Kasumi-1 (cell line): ENCODE measurements at places on chromosomes 11 and 22.
A peak's percentile ranks its signal among the peaks of the same experiment; 100 is the strongest.

DNA sequence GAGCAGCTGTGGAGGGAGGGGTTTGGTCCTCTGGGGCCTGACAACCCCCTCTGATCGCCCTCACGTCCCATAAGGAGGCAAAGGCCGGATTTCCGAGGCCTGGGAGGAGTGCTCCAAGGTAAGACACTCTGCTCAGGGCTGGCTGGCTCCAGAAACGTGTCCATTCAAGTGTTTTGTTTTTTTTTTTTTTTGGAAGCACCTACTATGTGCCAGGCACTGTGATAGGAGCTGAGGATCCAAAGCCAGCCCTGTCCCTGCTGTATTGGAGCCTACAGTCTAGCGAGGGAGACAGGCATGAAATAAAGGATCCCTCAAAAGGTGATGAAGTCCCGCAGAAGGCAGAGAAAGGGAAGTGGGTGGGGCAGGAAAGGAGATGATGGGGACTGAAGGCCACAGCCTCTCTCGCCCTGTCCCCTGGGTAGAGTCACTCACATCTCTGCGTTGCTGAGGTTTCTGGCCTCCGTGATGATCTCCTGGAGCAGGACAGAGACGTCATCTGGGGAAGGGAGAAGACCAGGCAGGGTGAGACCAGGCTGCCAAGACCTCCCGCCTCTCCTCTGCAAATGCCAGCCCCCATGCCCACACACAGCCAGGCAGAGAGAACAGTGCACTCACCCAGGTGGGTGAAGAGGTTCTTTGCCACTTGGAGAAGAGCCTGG is 89.2 kb downstream of the PDE2A start:
- no peak for DNase-seq

DNA sequence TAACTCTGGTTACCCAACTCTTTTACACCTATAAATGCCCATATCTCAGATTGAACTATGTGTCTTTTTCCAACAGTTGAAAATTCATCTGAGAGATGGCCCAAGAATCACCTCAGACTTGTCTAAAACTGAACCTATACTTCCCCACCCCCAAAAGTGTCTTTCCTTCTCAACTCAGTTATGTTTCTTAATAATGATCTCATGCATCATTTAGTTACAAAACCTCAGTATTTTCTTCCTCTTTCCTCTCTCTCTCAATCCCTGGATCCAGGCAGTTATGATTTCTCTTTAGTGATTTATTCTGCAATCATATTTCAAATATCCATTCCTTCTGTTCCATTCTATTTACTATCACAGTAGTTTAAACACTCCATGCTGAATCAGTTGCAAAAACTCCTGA is 32.3 kb upstream of the ADSL start:
- DNase-seq = no peak

DNA sequence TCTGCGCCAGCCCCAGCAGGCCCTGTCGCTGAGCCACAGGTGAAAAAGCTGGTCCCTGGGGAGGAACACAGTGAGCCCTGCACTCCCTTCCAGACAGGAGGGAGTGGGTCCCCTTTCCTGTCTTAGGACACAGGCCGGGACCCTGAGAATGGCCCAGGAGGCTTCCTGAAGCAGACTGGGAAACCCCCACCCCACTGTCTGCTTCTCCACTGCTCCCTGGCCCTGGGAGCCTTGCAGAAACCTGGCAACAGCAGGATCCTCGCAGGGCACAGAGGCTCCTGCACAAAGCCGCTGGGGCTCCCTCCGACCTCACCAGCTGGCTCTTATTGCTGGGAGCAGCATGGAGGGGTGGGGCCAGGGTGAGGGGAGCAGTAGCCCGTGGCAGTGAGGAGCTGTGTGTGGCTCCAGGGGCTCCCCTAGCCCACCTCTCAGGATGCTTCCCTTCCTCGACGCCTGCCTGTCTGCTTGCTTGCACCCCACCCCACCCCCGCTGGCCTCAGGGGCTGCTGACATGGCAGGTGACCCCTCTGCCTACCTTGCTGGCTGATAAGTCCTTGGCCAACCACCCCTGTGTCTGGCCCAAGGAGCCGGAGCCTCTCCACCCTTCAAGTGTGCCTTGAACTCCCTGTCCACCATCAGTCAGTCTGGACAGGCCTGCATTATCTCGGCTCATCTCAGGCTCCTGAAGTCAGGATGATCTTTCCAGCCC is 72.1 kb upstream of the KCNQ1OT1 start:
- DNase-seq = no peak

DNA sequence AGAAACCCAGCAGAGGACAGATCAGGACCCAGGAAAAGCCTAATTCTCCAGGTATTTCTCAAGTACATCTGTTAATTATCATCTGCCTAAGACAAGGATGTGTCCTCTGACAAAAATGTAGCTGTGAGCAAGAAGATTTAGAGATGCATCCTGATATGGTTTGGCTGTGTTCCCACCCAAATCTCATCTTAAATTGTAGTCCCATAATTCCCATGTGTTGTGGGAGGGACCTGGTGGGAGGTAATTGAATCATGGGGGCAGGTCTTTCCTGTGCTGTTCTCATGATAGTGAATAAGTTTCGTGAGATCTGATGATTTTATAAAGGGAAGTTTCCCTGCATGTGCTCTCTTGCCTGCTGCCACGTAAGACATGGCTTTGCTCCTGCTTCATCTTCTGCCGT is 381.8 kb downstream of the BUD13 start:
- no peak for DNase-seq

DNA sequence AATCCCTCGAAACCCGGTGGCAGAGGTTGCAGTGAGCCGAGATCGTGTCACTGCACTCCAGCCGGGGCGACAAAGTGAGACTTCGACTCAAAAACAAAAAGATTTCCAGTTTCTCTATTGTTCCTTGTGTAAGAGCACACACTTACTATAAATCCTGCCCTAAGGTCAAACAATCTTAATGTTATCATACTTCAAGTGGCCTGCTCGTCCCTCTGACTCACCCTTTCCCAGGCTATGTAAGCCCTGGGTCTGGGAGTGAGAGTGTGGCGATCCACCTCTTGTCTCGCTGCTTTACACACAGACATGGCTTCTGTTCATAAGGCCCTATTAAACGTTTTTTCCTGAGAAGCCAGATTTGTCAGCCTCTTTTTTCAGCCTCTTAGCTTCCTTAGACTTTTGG is 24.4 kb upstream of the A4GALT start:
- DNase-seq = no peak

- no peak for DNase-seq
Observed at GRCh38 chr11:69913591-69914285, 94.5 kb upstream of the FGF3 start.

DNA sequence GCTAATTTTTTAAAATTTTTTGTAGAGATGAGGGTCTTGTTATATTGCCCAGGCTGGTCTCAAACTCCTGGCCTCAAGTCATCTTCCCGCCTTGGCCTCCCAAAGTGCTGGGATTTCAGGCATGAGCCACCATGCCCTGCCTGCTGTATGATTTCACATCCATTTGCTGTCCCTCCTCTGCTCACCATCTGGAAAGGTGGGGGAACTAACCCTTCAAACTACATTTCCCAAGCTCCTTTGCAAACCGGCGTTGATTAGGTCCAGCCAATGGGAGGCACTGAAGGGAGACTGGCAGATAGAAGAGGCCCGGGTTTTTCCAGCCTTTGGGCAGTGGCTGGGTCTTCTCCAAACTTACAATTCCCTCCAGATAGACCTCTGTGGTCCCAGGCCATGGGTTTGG is 19.3 kb downstream of the RFPL1 start:
- peak; percentile 65 for DNase-seq

DNA sequence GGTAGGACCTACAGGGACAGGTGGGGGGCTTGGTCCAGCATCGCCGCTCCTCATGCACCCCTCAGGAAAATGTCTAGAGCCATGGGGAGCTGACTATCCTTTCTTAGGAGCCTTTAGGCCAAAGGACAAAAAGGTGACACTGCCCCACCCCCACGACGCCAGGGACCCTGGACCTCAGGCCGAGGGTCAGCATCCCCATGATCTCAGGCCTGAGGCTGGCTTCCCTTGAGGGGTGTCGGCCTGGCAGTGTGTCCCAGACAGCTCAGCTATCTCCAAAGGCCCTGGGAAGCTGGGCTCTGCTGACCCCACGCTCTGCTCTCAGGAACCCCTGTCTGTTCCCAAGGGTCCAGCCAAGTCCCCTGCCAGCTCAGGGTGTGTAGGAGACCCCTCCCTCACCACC is 16.3 kb downstream of the MRGPRG start:
- DNase-seq = no peak

DNA sequence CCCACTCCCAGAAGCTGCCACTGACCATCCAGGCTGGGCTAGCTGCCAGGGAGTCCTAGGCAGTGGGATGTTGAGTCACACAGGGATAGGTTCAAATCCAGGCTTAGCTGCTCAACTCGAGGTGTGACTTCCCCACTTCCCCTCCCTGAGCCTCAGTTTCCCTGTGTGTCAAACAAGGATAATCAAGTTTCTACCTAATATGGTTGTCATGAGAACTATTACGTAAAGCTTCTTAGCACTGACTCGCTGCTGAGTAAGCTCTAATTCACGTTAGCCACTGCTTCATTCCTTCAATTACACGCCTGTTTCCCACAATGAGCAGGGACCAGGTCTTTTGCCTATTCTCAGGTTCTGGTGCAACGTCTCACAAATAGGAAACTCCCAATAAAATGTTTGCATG is 67.7 kb downstream of the SEZ6L start:
- DNase-seq = no peak

GRCh38 chr22:23270212-23270733 is 90.0 kb downstream of the BCR start:
- DNase-seq = no peak

DNA sequence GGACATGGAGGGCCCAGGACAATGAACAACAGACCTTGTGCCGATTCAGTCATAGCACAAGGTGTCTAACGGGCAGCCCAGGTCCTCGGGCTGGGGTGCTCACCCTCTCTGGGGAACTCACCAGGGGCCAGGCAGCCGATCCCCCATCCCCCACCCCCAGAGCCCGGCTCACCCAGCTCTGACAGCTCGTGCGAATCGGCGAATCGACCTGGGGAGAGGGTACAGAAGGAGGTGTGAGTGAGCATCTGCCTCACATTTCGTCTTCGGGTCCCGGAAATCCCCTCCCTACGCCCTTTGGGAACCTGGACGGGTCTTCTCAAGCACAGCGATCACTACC is 423 bp downstream of the PEX16 start:
- DNase-seq = no peak

GRCh38 chr11:132051704-132052103 is 681.3 kb downstream of the NTM start:
- no peak for DNase-seq

GRCh38 chr11:8342821-8343681 is 79.4 kb upstream of the LMO1 start:
- DNase-seq = no peak

DNA sequence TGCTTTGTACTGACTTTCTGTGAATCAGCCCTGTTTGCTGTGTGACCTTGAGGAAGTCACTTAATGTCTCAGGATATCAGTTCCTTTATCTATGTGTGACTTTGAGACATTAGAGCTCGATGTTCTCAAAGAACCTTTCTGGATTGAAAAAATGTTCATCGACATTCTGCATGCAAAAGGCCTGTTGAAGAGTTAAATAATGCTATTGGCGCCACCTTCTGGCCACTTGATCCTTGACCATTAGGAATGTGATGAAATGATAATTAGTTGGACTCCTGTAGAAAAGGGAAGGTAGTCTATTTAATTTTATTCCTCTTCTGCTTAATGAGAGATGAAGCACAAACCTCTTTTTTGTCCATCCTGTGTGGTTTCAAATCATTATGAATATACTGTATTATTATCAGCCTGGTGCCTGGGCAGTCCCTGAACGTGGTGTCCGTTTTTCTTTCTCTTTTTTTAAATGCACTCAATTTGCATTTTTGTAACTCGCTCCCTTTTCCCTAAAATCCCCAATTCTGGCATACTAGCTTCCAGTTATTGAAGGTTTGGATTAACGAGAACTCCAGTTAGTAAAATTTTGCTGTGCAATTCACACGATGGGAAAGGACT is 20.7 kb downstream of the ELF5 start:
- DNase-seq = peak; percentile 75

DNA sequence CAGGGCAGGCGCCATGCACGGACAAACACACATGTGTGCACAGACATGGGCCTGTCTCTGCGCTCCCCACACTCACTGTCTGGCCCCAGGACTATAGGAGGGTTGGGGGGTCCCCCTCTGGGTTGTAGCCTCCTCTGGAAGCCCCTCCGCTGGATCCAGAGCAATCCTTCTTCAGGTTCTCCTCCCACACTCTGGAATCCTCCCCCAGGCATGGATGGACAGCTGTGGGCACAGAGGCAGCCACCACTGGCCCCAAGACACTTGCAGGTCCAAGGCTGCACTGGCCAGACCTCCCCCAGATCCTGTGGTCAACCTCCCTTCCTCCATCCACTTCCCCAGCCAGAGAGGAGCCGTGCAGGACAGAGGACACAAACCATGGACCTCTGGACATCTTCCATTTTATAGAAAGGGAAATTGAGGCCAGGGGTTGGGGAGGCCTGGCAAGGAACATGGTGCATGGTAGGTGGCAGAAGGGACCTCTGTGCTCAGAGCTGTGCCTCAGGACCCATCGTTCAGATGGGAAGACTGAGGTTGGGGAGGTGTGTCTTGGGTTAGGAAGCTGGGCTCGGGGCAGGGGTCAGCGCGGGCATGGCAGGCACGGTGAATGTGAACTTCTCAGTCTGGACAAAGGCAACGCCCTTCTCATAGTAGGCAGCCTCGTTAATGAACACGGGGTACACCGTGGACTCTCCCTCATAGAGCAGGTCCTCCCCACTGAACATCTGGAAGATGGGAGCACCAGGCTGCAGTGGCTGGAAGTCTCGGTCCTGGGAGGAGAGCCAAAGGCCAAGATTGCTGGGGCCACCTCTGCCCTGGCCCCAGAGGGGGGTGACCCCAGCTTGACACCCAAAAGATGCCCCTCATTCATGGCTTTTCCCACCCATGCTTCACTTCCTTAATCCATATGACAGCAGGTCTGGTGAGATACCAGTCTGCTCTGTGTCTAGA is 2.9 kb upstream of the TBX10 start:
- DNase-seq = no peak

DNA sequence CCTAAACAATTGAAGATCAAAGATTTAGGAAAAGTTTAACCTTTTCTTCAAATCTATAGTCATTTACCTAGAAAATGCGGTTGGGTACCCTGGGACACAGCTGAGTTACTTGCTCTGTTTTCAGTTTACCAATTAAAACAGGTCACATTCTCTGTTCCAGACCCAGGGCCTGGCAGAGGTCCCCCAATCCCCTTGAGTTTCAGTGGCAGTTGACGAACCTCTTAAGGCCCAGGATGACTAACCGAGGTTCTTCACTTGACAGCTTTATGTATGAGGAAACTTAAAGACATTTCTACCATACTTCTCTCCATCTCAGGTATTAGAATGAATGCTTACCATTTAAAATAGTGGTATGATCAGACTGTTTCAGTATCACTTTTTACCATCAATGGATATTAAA is 16.3 kb downstream of the LDHAL6A start:
- DNase-seq = no peak

GRCh38 chr11:75589051-75589450 is 27.0 kb downstream of the SERPINH1 start:
- no peak for DNase-seq

- DNase-seq = no peak
Observed at GRCh38 chr11:108253176-108253575, 30.3 kb downstream of the ATM start.
